Stimulated activated CD4-positive, alpha-beta T cell treated with anti-CD3 and anti-CD28 coated beads, Interleukin-4, amount 100 ng/mL, for 24 hours (primary cell): ENCODE measurements at places on chromosomes 7 and 10.

DNA sequence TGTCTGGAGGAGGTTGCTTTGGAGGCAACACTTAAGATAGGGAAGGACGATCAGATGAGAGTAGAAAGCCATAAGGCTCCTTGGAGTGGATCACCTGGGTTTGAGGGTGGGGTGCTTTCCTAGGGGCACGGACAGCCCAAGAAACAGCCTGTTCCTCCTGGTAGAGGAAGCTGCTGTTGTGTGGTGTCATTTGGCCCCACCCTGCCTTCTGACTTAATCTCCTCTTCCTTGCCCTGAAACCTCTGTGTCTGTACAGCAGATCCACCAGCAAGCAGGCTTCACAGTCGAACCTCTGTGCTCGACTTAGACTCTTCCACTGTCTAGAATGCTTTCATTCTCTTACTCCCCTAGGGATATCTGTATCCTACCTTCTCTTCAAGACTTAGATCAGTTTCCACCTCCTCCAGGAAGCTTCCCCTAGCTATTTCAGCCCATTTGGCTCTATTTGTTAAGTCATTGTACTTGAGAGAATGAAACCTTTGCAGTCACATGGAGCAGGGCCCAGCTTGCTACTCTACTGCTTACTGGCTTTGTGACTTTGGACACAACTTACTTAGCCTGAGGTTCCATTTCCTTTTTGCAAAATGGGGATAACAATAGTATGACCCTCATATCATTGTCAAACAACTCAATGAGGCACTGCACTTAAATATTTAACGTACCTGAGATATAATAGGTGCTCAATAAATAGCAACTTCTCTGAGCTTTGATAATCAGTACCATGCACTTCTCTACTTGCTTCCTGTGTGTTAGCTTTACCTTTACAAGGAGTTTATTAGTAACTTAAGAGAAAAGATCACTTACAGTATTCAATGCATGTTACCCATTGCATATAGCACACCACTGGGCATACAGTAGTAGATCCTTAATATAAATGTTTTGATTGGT, 5.0 kb downstream of the MXI1 start:
- DNase-seq: peak; percentile 36

DNA sequence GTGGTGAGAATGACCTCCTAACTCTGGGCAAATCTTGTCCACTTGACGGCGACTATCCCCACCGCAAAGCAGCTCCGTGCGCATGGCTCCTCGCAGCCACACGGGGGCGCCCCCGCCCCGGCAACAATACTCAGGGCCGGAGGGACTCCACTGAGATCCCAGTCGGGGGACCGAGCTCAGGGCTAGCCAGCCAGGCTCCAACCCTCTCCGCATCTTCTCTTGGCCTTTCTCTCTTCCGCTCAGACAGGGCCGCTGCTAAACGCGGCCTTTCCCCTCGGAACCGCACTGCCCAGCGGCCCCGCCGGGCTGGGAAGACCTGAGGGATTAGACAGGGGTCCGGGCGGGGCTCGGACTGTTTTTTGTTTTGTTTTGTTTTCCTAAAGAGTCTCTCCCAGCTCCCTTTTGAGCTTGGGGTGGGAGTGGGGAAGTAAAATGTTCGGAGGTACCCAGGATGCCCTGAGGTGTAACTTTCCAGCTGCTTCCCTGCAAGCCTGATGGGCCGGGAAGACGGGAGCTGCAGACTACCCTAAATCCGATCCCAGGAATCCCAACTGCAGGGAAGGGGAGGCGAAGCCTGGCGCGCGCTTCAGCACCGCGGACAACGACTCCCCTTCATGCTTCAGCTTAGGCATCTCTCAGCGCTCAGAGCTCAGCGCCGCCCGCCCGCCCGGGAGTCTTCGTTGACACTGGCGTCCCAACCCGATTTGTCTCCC, 2.7 kb downstream of the KCNIP2 start:
- peak; percentile 78 for DNase-seq

GRCh38 chr7:75738604-75738974, at the start of gene HIP1:
HIP1 (minus strand) TSS chr7:75738941; CDS start chr7:75738920, 21 bp downstream.
- DNase-seq: no peak

DNA sequence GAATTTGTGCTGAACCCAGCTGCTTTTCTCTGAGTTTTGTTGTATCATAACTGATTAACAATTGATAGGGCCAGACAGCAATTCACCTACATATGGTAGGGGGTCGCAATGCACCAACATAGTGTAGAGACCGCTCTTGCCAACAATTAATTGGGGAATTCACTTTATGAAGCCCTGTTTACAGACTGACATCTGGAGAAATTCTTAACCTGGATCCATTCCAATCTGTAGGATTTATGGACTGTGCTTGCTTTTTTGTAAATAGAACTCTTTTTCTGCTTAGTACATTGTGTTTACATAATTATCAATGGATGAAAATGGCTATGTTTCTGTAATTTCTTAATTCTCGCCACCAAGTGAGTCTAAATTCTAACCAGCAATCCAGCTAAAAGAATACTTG, 311.7 kb upstream of the BMPER start:
- DNase-seq: no peak

GRCh38 chr7:106050746-106051117, 61.4 kb downstream of the SYPL1 start:
- no peak for DNase-seq

GRCh38 chr7:144632724-144633123, 203.1 kb downstream of the TPK1 start:
- DNase-seq: no peak
